PC-3 (cell line): ENCODE measurements at places on chromosomes 7 and 10. TPM values are rescaled to one million over a fixed set of nuclear protein-coding genes. Genes with fewer than 3 reads are reported as not detected.
A peak's percentile ranks its signal among the peaks of the same experiment; 100 is the strongest.

- no peaks in the 10 kb centered on the region for H3K27me3 ChIP-seq
- peaks cover 9% of the 10 kb centered on the region for H3K4me1 ChIP-seq
- DNase-seq, result peak; percentile 80
- no peaks in the 10 kb centered on the region for H3K36me3 ChIP-seq
Measured at GRCh38 chr7:106365252-106366005, 80.6 kb upstream of the NAMPT start.

DNA sequence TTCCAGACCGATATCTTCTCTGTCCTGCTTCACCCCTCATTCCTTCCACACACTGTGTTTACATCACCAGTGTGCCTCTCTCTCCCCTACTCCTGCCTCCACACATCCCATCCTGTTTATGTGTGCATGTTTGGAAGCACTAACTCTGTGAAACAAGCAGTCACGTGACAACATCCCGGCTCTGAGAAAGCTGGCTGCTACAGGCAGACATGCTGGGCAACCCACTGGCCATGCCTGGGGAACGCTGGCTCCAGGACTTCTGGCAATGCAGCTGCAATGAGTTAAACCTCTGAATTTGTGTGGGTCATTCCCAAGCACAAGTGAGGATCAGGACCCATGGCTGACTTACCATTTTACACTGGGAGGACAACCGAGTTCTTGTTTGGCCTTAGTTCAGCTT is 74.0 kb downstream of the WNT2 start:
- no peaks in the 10 kb centered on the region for H3K4me1 ChIP-seq
- H3K36me3 ChIP-seq, result no peaks in the 10 kb centered on the region
- no peak overlapping the region for H3K27ac ChIP-seq
- no peak overlapping the region for H3K4me3 ChIP-seq

- H3K4me1 ChIP-seq, result no peaks in the 10 kb centered on the region
- H3K27ac ChIP-seq, result no peak overlapping the region
- H3K4me3 ChIP-seq, result no peak overlapping the region
- no peak for DNase-seq
- H3K36me3 ChIP-seq, result no peaks in the 10 kb centered on the region
- H3K27me3 ChIP-seq, result peaks cover 61% of the 10 kb centered on the region
Measured at GRCh38 chr10:96212911-96213310, 58.5 kb downstream of the BLNK start.

GRCh38 chr7:29457141-29457561 is 106.5 kb upstream of the PRR15 start:
- H3K4me3 ChIP-seq, result no peak overlapping the region
- H3K4me1 ChIP-seq, result no peaks in the 10 kb centered on the region
- H3K36me3 ChIP-seq, result no peaks in the 10 kb centered on the region
- H3K27me3 ChIP-seq, result no peaks in the 10 kb centered on the region
- H3K27ac ChIP-seq, result no peak overlapping the region

DNA sequence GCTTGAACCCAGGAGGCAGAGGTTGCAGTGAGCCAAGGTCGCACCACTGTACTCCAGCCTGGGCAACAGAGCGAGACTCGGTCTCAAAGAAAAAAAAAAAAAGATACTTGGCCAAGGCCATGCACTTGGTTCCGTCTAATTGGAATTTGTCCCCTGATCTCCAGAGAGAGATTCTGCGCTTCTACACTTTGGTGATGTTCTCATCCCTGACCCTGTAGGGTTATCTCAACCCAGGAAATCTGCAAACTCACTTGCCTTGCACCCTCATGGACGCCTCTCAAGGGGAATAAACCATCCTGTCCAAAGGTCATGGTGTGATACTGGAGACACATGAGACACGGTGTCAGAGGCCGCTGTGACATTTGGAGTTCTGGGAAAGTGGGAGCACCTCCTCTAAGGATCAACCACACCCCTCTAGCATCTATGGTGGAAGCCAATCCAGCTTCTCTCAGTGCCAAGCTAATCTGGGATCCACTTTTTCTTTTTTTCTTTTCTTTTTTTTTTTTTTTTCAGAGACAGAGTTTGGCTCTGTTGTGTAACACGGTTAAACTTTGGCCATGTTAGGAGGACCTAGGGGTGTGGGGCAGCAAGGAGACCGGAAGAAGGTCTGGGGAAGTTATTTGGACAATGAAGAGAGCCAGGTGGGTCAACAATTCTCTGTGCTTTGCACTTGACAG is 7.8 kb upstream of the POR start:
- H3K27me3 ChIP-seq, result no peaks in the 10 kb centered on the region
- no peaks in the 10 kb centered on the region for H3K36me3 ChIP-seq
- DNase-seq, result no peak
- H3K27ac ChIP-seq, result no peak overlapping the region
- H3K4me3 ChIP-seq, result no peak overlapping the region
- H3K4me1 ChIP-seq, result no peaks in the 10 kb centered on the region

DNA sequence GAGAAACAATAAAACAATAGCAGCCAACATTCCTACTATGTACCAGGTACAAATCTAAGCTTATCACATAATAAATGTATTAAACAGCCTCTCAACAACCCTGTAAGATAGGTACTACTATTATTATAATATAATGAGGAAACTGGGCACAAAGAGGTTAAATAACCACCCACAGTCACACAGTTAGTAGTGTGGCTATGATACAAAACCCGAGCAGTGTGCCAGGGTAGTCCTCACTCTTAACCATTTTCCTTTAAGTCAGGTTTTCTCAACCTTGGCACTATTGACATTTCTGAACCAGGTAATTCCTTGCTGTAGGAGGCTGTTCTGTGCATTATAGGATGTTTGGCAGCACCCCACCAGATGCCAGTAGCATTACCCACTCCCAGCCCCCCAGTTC is 48.8 kb downstream of the DNAJC1 start:
- DNase-seq, result no peak
- H3K4me1 ChIP-seq, result no peaks in the 10 kb centered on the region
- no peak overlapping the region for H3K4me3 ChIP-seq
- no peaks in the 10 kb centered on the region for H3K36me3 ChIP-seq

- no peak overlapping the region for H3K4me3 ChIP-seq
- H3K27ac ChIP-seq, result no peak overlapping the region
- DNase-seq, result no peak
- H3K4me1 ChIP-seq, result no peaks in the 10 kb centered on the region
- no peaks in the 10 kb centered on the region for H3K27me3 ChIP-seq
- H3K36me3 ChIP-seq, result no peaks in the 10 kb centered on the region
Measured at GRCh38 chr7:4017785-4018184, 664.3 kb upstream of the FOXK1 start.

DNA sequence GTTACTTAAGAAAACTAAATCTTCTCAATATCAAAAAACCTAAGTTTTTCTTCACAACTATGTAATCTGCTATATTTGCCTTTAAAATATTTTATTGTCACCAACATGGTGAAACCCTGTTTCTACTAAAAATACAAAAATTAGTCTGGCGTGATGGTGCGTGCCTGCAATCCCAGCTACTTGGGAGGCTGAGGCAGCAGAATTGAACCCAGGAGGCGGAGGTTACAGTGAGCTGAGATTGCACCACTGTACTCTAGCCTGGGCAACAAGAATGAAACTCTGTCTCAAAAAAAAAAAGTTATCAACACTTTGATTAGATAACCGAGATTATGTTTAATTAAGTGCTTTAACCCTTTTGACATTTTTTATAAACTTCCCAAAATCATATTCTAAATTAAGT is 28.3 kb upstream of the CLDN4 start:
- H3K27ac ChIP-seq, result no peak overlapping the region
- peaks cover 9% of the 10 kb centered on the region for H3K4me1 ChIP-seq
- H3K36me3 ChIP-seq, result no peaks in the 10 kb centered on the region
- no peak for DNase-seq
- H3K27me3 ChIP-seq, result no peaks in the 10 kb centered on the region

DNA sequence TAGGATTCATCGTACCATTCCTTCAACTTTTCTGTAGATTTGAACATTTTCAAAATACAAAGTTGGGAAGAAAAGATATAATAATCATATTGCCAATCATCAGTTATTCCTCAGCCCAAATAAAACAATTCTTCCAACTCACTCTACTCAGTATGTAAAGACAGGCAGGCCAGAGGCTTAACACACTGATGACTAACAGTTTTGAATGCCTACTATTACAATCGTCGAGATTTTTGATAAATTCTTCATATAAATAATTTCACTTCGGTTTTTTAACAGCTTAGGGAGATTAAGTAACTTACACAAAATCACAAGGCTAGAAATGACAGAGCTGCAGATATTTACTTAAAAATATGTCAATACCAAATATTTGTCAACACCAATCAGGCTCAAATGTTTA is 17.6 kb downstream of the CYTH3 start:
- no peak overlapping the region for H3K4me3 ChIP-seq
- no peak overlapping the region for H3K27ac ChIP-seq
- no peak for DNase-seq
- no peaks in the 10 kb centered on the region for H3K27me3 ChIP-seq

DNA sequence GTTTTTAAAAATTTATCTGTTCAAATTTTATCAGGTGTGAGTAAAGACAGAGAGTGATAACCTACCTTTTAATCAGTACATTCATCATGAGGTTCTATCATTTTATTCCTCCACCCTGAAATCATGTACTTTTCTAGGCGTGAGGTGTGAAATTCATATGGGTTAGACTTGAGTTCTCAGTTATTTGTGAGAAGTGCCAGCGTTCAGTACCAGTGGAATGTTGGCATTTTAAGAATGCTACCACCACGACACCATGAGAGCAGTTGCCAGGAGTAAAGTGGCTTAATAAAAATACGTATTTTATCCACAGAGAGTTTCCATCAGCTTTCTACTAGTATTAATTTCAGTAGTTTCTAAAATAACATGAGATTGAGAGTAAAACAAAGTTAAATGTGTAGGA is 104.1 kb upstream of the FERD3L start:
- H3K27me3 ChIP-seq, result no peaks in the 10 kb centered on the region
- H3K36me3 ChIP-seq, result no peaks in the 10 kb centered on the region
- no peak for DNase-seq

DNA sequence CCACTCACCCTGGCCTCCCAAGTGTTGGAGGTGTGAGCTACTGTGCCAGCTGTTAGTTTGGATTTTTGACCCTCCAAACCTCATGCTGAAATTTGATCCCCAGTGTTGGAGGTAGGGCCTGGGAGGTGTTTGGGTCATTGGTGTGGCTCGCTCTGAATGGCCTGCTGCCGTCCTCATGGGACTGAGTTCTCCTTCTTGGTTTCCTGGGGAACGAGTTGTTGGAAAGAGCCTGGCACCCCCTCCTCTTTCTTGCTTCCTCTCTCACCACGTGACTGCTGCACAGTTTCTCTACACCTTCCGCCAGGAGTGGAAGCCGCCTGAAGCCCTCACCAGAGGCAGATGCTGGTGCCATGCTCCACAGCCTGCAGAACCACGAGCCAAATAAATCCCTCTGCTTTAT is 253.5 kb downstream of the PHTF2 start:
- H3K27me3 ChIP-seq, result peaks cover 27% of the 10 kb centered on the region
- H3K4me3 ChIP-seq, result no peak overlapping the region
- no peak overlapping the region for H3K27ac ChIP-seq

DNA sequence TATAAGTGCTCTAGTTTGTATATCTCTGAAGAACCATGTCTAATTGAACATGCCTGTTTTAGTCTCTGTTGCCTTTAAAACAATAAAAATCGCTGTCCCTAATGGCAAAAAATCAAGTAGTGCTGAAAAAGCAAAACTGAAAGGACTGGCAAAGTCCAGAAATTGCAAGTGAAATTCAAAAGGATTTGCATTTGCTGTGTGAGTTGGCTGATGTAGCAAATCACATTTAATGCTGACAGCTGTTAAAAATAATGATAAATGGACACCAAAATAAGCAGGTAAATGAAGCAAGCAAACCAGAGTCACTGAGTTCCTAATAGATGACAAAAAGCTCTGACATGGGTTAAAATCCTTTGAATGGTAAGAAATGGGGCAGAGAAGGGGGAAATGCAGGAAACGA is 874.1 kb downstream of the GRM8 start:
- H3K4me3 ChIP-seq, result no peak overlapping the region
- no peak for DNase-seq
- H3K36me3 ChIP-seq, result no peaks in the 10 kb centered on the region
- no peak overlapping the region for H3K27ac ChIP-seq
- H3K4me1 ChIP-seq, result no peaks in the 10 kb centered on the region

DNA sequence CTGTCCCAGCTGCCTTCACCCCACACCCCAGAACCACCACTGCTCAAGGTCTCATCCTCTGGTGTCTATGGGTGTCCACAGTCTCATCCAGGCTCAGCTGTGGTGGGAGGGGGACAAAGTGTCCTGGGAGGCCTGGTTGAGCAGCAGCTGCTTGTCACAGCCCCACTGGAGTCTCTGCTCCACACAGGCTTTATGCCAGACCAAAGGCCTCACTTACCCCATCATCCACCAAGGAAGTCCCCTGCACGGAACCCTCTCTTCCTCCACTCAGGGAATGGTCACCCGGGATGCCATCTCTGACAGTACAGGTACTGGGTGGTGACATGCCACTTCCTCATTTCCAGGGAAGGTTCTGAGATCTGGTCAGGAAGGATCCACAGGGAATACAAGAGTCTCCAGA is 925.4 kb upstream of the ZNF722 start:
- no peak overlapping the region for H3K4me3 ChIP-seq
- no peak for DNase-seq
- H3K36me3 ChIP-seq, result no peaks in the 10 kb centered on the region
- H3K27ac ChIP-seq, result no peak overlapping the region
- no peaks in the 10 kb centered on the region for H3K27me3 ChIP-seq
- H3K4me1 ChIP-seq, result no peaks in the 10 kb centered on the region

GRCh38 chr7:2479276-2480069 is 3.3 kb upstream of the GRIFIN start:
- no peak overlapping the region for H3K27ac ChIP-seq
- DNase-seq, result no peak
- no peaks in the 10 kb centered on the region for H3K36me3 ChIP-seq
- no peaks in the 10 kb centered on the region for H3K27me3 ChIP-seq

- no peak for DNase-seq
- H3K4me3 ChIP-seq, result no peak overlapping the region
- H3K27me3 ChIP-seq, result no peaks in the 10 kb centered on the region
- H3K27ac ChIP-seq, result no peak overlapping the region
Measured at GRCh38 chr7:282621-283020, 7.3 kb upstream of the FOXL3 start.

- H3K27ac ChIP-seq, result no peak overlapping the region
- no peak overlapping the region for H3K4me3 ChIP-seq
- no peaks in the 10 kb centered on the region for H3K4me1 ChIP-seq
Measured at GRCh38 chr7:8155836-8156235, 106.1 kb downstream of the ICA1 start.

DNA sequence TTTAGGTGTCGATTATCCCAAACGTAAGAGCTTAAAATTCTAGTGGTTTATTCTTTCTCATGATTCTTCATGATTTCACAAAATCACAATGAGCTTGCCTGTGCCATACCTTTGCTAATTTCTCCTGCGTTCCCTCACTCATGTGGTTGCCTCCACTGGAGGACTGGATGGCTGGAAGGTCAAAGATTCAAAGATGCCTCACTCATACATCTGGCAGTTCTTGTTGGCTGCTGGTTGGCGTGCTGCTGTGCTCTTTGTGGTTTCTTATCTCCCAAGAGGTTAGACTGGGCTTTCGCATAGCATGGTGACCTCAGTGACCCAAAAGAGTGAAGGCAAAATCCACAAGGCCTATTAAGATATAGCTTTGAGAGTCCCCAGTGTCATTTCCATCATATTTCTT is 877.6 kb upstream of the AUTS2 start:
- no peak for DNase-seq
- H3K27me3 ChIP-seq, result no peaks in the 10 kb centered on the region

The CPA2 gene
- not detected in 2 replicates for total RNA-seq

The AP1S1 gene
- 148 and 190 TPM in 2 replicates for total RNA-seq
